Left renal cortex interstitium (tissue), 4 donors: ENCODE measurements at places on chromosomes 11 and 22. TPM values are rescaled to one million over a fixed set of nuclear protein-coding genes. Genes with fewer than 3 reads are reported as not detected.

DNA sequence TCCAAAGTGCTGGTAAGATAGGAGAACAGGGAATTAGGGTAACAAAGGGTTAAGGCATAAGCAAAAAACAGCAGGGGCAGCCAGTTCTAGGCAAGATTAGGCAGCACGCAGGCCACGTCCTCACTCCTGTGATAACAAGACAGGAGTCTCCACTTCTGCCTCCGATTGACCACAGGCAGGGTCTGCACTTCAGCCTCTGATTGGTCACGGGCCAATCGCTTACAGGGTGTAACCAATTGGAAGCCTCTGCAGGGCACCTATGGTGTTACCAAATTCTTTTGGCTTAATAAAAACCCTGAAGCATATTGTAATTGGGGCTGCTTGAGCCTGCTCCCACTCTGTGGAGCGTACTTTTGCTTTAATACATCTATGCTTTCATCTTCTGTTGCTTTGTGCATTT lies 12.2 kb upstream of the GSTP1 start:
- DNase-seq: no peak

GRCh38 chr11:113979431-113979830 lies 4.5 kb downstream of the HTR3A start:
- DNase-seq: no peak

- DNase-seq: no peak
These were observed 77.9 kb upstream of the ALX4 start for GRCh38 chr11:44387825-44388224.

- no peak for DNase-seq
These were observed 607 bp downstream of the PLAAT3 start for GRCh38 chr11:63613517-63614135.

- no peak for DNase-seq
These were observed 534.3 kb upstream of the ARHGAP42 start for GRCh38 chr11:100152766-100153165.

Gene PANX2
- polyA plus RNA-seq: 2.4 TPM

Gene UCP3
- 5.3 TPM for polyA plus RNA-seq
